Tracheal epithelial cell (primary cell): ENCODE measurements at places on chromosomes 3 and 15. TPM values are rescaled to one million over a fixed set of nuclear protein-coding genes. Genes with fewer than 3 reads are reported as not detected.

KLF15 gene
- 3.2 TPM in 1 of 2 replicates, not detected in the other for total RNA-seq

B3GNT5 gene
- 22.9 and 43.7 TPM in 2 replicates for total RNA-seq

NUTM1 gene
- not detected in 2 replicates for total RNA-seq

FAM174B gene
- total RNA-seq = 0.64 and 2.9 TPM in 2 replicates

MFGE8 gene
- 53.3 and 94.7 TPM in 2 replicates for total RNA-seq

EXD1 gene
- 0.21 and 0.72 TPM in 2 replicates for total RNA-seq

POTEB2 gene
- total RNA-seq = not detected in 2 replicates

TPRG1 gene
- 0.24 and 1.9 TPM in 2 replicates for total RNA-seq

ANKRD63 gene
- total RNA-seq = not detected in 2 replicates

ZXDC gene
- 30.8 and 34.1 TPM in 2 replicates for total RNA-seq

PCOLCE2 gene
- total RNA-seq = 1.1 and 5.1 TPM in 2 replicates

IGSF11 gene
- total RNA-seq = not detected in 2 replicates

ATP13A4 gene
- total RNA-seq = 0.48 and 1.1 TPM in 2 replicates

TRPM1 gene
- total RNA-seq = under 0.01 TPM in 1 of 2 replicates, not detected in the other

SLC6A1 gene
- total RNA-seq = not detected in 2 replicates

MORF4L1 gene
- total RNA-seq = 186 and 248 TPM in 2 replicates

CFAP161 gene
- not detected in 2 replicates for total RNA-seq

DNAJA4 gene
- 6.0 and 13.6 TPM in 2 replicates for total RNA-seq

GOLGA6L24 gene
- not detected in 2 replicates for total RNA-seq

CERS3 gene
- total RNA-seq = 5.1 and 12.8 TPM in 2 replicates

XYLB gene
- total RNA-seq = 1.2 and 2.1 TPM in 2 replicates

TM2D3 gene
- total RNA-seq = 23.9 and 24.1 TPM in 2 replicates

FBXO40 gene
- not detected in 2 replicates for total RNA-seq

GOLGA6L7 gene
- not detected in 2 replicates for total RNA-seq

ANKUB1 gene
- 1.3 and 1.4 TPM in 2 replicates for total RNA-seq

CPEB1 gene
- total RNA-seq = under 0.01 TPM in 1 of 2 replicates, not detected in the other

VIPR1 gene
- total RNA-seq = 3.4 and 7.9 TPM in 2 replicates

AHSG gene
- total RNA-seq = not detected in 2 replicates

ALDH1L1 gene
- 0.72 and 5.5 TPM in 2 replicates for total RNA-seq

SYNM gene
- 0.21 and 0.24 TPM in 2 replicates for total RNA-seq

TASOR gene
- total RNA-seq = 38.8 and 78.2 TPM in 2 replicates

ISLR2 gene
- not detected in 2 replicates for total RNA-seq

ADAMTS9 gene
- total RNA-seq = 0.43 and 56.4 TPM in 2 replicates

GOLGA8H gene
- total RNA-seq = not detected in 2 replicates
